ENCODE measurements at places on chromosomes 3 and 15. TPM values are rescaled to one million over a fixed set of nuclear protein-coding genes. Genes with fewer than 3 reads are reported as not detected.

The NRROS gene
- total RNA-seq = 0.72 TPM

The GOLGA6L10 gene
- 11.0 TPM for total RNA-seq

GRCh38 chr15:51830276-51830806 lies 888 bp downstream of the TMOD3 start:
- H3K27ac ChIP-seq = peak overlapping the region; percentile 97
- DNase-seq = no peak

DNA sequence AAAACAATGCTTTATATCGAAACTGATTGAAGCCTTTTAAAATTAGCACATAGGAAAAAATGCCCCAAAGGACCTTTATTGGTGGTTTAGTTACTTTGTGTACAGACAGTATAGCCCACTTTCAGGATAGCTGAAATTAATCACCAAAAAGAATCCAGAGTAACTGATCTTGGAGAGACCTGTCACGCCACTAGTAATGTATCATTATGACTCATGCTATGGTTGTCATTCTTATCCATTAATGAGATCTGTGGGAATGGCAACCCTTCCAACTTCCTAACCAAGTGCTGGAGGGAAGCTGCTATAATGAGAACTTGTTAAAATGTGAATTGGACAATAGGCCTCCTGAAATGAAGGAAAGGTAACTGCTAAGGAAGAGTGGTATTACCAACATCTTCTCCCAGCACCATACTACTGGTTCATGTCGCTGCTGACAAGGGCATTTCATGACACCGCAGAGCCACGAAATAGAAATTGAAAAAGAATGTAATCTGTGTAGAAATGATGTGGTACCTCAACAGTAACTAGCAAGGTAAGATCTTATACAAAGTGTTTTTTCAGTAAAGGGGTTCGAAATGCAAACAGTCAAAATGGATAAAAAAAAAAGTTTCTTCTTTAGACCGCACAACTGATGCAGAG lies 7.1 kb upstream of the EMC4 start:
- no peak overlapping the region for H3K27ac ChIP-seq
- no peak for DNase-seq
- H3K36me3 ChIP-seq = no peaks in the 10 kb centered on the region
- H3K4me3 ChIP-seq = no peak overlapping the region
- H3K4me1 ChIP-seq = no peaks in the 10 kb centered on the region

DNA sequence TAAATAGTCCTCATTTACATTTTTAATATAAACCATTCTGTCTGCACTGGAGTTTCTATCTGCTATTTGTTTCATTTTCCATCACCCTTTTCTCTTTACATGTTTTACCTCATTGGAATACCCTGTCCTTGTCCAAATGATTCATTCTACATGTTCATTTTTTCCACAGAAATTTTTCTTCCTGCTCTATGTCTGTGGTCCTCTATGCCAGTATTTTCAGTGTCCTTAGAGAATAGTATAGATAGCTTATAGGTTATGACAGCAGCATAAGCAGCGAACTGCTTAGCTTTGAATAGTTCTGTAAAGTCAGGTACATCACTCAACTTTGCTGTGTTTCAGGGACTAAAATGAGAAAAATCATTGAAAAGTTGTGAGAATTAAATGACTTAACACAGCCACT lies 742.3 kb upstream of the CBLB start:
- H3K36me3 ChIP-seq = peaks cover 16% of the 10 kb centered on the region
- no peak overlapping the region for H3K4me3 ChIP-seq
- H3K27me3 ChIP-seq = no peaks in the 10 kb centered on the region

The SLC25A38 gene
- total RNA-seq = 25.6 TPM

The C3orf52 gene
- 4.7 TPM for total RNA-seq

DNA sequence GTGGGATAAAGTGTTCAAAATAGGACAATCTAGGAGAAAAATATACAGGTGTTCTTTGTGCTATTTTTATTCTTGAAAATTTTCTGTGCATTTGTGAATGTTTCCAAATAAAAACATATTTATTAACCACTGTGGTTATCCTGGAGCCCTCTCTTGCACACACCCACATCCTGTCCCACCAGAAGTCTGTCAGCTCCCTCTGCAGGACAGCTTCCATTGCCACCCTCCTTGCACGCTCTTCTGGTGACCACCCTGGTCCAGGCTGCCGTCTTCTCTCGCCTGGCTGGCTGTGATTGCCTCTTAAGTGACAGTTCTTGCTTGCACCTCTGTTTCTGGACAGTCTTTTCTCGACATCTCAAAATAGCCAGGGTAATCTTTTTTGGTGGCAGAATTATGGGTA lies 394.0 kb downstream of the LRTM1 start:
- peaks cover 78% of the 10 kb centered on the region for H3K27me3 ChIP-seq
- H3K4me1 ChIP-seq = no peaks in the 10 kb centered on the region
- no peak overlapping the region for H3K4me3 ChIP-seq
- H3K36me3 ChIP-seq = no peaks in the 10 kb centered on the region

- peaks cover 27% of the 10 kb centered on the region for H3K4me1 ChIP-seq
- peak overlapping the region; percentile 58 for H3K27ac ChIP-seq
- DNase-seq = no peak
- H3K4me3 ChIP-seq = no peak overlapping the region
- H3K27me3 ChIP-seq = peaks cover 5% of the 10 kb centered on the region
- H3K36me3 ChIP-seq = no peaks in the 10 kb centered on the region
Observed at GRCh38 chr3:105355408-105356061, 11.2 kb upstream of the ALCAM start.

- H3K27ac ChIP-seq = peak overlapping the region; percentile 97
- no peak for DNase-seq
- no peaks in the 10 kb centered on the region for H3K36me3 ChIP-seq
Observed at GRCh38 chr3:184565421-184566211, 4.0 kb downstream of the EPHB3 start.

DNA sequence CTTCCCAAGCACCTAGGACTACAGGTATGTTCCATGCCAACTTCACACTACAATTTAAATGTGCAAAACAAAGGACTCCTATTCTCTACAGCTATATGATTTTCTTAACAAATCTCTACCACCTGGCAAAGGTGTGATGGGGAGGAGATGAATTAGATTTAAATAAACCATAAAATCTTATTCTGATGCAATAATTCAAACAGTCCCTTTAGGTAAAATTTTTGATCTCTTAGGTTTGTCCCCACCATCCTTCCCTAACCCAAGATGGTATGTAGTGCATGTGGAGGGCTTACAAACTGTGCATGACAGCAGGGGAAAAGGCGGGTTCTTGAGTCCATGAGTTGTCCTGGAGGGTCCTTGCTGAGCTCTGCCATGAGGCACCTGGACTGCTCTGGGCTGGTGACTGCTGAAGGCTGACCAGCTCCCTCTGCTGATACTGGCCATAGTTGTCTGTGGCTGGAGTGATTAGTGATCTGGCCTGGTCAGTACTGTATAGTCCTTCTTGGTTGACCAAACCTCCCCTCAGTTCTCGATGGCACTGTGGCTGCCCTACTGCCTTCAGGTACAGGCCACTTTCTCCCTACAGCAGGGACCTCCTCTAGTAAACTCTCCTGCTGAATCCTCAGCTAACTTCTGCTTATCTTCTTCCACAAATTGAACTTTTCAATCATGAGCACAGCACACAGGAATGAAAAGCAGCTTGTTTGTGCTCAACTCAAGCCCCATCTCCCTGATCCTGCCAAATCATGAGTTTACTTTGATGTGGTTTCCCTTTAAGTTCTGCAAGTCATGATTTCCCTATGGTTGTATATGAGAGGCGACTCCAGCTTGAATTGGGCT lies 30.1 kb downstream of the CFAP161 start:
- no peaks in the 10 kb centered on the region for H3K36me3 ChIP-seq
- DNase-seq = no peak
- H3K4me3 ChIP-seq = no peak overlapping the region

DNA sequence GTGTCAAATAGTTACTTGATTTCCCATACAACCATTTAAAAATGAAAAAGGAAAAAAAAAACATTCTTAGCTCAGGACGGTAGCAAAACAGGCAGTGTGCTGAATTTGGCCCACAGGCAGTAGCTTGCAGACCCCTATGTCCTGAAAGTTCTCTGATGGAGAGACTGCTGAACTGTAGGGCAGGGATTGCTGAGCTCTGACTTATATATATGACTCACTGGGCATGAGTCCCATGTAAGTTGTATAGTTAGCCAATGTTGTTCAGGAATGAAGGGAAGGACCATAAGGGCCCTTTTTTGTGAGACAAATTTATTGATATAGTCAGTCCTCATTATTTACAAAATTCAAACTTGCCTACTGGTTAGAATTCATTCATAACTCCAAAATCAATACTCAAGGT lies 36.9 kb upstream of the FRMD4B start:
- no peak for DNase-seq
- H3K27me3 ChIP-seq = no peaks in the 10 kb centered on the region
- no peaks in the 10 kb centered on the region for H3K36me3 ChIP-seq
- H3K4me1 ChIP-seq = peaks cover 4% of the 10 kb centered on the region
- H3K27ac ChIP-seq = no peak overlapping the region
- H3K4me3 ChIP-seq = no peak overlapping the region

The IL20RB gene
- total RNA-seq = 0.86 TPM

The TPRG1 gene
- total RNA-seq = 2.4 TPM

DNA sequence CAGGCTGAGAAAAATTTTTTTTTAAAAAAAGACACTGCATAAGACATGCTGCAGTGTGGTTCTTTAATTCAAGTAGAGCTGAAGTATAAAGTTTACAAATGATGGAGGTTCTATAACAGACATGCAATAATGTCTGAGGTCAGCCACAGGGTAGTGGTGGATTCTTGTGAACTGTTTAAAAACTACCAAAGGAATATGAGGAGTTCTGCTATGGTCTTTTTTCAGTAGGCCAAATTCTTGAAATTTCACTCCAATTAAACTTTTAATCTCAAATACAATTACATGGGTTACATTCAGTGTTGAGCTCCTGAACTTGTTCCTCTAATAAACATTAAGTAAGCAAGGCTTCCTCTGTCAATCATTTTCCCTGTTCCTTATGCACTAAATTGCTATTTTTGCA lies 122.7 kb downstream of the PLD1 start:
- no peaks in the 10 kb centered on the region for H3K27me3 ChIP-seq
- peaks cover 15% of the 10 kb centered on the region for H3K4me1 ChIP-seq
- DNase-seq = no peak
- H3K27ac ChIP-seq = no peak overlapping the region

DNA sequence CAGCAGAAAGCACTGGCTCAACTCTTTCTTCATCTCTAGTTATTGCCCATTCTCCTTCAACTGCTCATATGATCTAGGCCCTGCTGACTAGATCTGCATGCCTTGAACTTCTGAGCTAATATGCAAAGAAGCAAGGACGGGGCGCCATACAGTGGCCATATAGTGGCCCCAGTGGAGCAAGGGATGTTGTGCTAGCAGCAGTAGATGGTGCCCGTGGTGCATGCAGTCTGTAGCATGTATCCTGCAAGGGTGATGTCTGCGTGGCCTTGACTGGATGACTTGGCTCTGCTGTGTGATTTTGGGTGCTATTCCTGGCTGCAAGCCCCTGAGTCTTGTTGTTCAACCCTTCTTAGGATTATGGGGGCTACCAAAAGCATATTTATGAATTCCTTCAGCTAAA lies 12.2 kb upstream of the NMD3 start:
- H3K27ac ChIP-seq = no peak overlapping the region
- no peaks in the 10 kb centered on the region for H3K36me3 ChIP-seq
- no peak overlapping the region for H3K4me3 ChIP-seq
- H3K27me3 ChIP-seq = no peaks in the 10 kb centered on the region

DNA sequence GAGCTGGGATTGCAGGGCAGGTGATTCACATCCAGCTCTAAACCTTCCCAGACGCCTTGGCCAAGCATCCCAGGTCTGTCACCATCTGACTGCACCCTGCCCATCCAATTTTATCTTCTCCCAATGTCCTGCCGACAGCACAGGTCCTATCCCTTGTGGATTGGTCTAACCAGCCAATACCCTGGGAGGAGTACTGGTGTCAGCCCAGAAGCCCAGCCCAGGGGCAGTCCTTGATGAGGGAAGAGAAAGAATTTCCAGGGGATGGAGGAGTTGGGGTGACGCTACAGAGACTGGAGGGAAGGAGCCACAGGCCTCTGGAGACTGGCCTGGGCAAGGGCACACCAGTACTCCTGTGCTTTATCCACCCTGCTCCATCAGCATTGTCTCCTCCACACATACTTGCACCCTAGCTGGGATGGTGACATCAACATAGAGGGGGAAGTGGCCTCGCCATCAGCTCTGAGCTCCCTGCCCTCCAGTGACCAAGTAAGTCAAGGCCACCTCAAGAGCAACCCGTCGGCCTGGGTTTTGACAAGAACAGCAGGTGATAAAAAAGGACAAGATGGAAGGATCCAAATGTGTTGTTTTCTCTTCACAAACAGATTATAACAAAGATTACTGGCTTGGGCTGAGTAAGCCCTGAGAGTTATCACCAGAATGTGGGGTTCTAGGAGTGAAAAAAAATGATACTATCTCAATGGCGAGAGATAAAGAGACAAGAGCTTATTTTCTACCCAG lies 114.6 kb downstream of the AQP9 start:
- H3K27ac ChIP-seq = no peak overlapping the region
- no peak overlapping the region for H3K4me3 ChIP-seq
- DNase-seq = no peak
- H3K27me3 ChIP-seq = peaks cover 9% of the 10 kb centered on the region
- H3K36me3 ChIP-seq = no peaks in the 10 kb centered on the region

The IGSF10 gene
- total RNA-seq = 5.6 TPM

The LEKR1 gene
- total RNA-seq = 3.4 TPM

DNA sequence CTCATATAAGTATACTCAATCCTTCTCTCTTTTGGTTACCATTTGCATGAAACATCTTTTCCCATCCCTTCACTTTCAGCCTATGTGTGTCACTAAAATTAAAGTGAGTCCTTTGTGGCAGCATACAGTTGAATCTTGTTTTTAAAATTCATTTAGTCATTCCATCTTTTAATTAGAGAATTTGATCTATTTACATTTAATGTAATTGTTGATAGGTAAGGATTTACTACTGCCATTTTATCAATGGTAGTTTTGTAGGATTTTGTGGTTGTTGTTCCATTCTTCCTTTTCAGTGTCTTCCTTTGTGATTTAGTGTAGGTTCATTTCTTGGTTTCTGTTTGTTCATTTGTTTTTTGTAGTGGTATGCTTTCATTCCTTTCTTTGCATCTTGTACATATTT lies 191.9 kb upstream of the CTNNB1 start:
- H3K4me1 ChIP-seq = peaks cover 15% of the 10 kb centered on the region
- H3K27me3 ChIP-seq = peaks cover 1% of the 10 kb centered on the region
- no peak overlapping the region for H3K4me3 ChIP-seq

- no peaks in the 10 kb centered on the region for H3K27me3 ChIP-seq
- H3K36me3 ChIP-seq = peaks cover 20% of the 10 kb centered on the region
- H3K4me1 ChIP-seq = peaks cover 16% of the 10 kb centered on the region
- H3K4me3 ChIP-seq = no peak overlapping the region
- H3K27ac ChIP-seq = no peak overlapping the region
- no peak for DNase-seq
Observed at GRCh38 chr3:105733356-105733755, 135.5 kb downstream of the CBLB start.

- no peak for DNase-seq
- peaks cover 46% of the 10 kb centered on the region for H3K4me1 ChIP-seq
- H3K27me3 ChIP-seq = no peaks in the 10 kb centered on the region
- H3K36me3 ChIP-seq = no peaks in the 10 kb centered on the region
- no peak overlapping the region for H3K4me3 ChIP-seq
- peak overlapping the region; percentile 87 for H3K27ac ChIP-seq
Observed at GRCh38 chr3:177591379-177591778, 394.1 kb upstream of the TBL1XR1 start.

The FOXL2 gene
- total RNA-seq = not detected
